ENCODE measurements at places on chromosomes 6 and 20.

DNA sequence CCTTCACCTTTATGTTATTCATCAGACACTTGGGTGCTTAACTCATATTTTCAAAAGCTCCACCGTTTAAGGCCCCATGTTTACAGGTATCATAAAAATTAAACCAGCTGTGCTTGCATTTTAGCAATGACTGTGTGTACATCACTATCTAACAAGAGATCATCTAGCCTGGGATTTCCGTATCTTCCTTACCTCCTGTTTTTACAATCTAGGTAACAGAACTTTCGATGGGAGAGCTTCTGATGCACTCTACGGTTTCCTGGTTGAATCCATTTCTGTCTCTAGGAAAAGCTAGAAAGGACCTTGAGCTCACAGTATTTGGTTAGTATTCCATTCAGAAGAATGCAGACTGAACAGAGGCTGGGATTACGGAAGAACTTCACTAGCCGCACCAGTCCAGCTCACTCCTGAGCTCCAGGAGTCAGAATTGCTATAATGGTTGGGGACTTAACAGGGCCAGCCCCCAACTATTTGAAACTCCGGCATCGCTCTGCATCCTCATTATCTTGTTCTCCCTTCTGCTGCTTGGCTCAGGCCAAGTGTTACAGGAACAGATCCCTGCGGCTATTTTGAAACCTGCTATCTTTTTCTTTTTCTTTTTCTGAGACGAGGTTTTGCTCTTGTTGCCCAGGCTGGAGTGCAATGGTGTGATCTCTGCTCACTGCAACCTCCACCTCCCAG, 13.0 kb upstream of the CLDN20 start:
- peaks cover 16% of the 10 kb centered on the region for H3K36me3 ChIP-seq
- H3K27ac ChIP-seq: no peak overlapping the region

GRCh38 chr6:113676968-113677367, 180.2 kb upstream of the MARCKS start:
- H3K27ac ChIP-seq: no peak overlapping the region
- H3K36me3 ChIP-seq: no peaks in the 10 kb centered on the region
- no peaks in the 10 kb centered on the region for H3K27me3 ChIP-seq
- no peak for DNase-seq
- no peak overlapping the region for H3K4me3 ChIP-seq

DNA sequence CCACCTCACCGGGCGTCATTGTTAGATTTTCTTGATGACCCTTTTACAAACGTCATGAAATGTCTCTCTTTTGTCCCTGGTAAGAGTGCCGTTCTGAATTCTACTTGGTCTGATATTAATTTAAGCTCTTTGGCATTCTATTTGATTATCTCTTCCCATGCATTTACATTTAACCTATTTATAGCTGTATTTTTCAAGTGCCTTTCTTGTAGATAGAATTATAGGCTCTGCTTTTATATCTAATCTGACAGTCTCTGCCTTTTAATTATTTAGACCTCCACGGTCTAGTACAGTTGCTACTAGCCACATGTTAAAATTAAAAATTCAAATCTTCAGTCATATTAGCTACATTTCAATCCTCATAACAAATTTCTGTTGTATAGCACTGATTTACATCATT, 12.6 kb downstream of the RAB22A start:
- H3K27ac ChIP-seq: no peak overlapping the region
- no peaks in the 10 kb centered on the region for H3K36me3 ChIP-seq
- no peak overlapping the region for H3K4me3 ChIP-seq
- H3K27me3 ChIP-seq: no peaks in the 10 kb centered on the region
- no peak for DNase-seq
- H3K4me1 ChIP-seq: no peaks in the 10 kb centered on the region

DNA sequence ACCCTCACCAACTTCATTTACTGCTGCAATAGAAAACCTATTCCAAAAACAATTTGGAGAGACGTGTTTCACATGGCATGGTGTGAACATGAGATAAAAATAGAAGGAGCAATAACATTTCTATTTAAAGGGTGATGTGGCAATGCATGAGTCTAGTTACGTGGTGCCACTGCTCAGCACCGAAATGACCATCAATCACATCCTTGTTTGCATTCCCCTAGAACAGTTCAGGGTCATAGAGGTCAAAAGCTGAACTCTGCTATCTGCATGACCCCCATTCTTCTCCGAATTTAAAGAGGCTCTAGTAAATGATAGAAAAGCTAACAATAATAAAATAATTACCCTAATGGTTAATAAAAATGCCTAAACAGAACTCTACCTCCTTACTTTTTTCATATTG, 29.5 kb downstream of the ROS1 start:
- H3K4me1 ChIP-seq: no peaks in the 10 kb centered on the region
- H3K36me3 ChIP-seq: no peaks in the 10 kb centered on the region
- H3K4me3 ChIP-seq: no peak overlapping the region
- H3K27me3 ChIP-seq: peaks cover 2% of the 10 kb centered on the region
- no peak for DNase-seq

- no peaks in the 10 kb centered on the region for H3K27me3 ChIP-seq
- peak overlapping the region; percentile 68 for H3K27ac ChIP-seq
- H3K4me1 ChIP-seq: peaks cover 24% of the 10 kb centered on the region
- DNase-seq: peak; percentile 59
These were observed 42.6 kb downstream of the TTI1 start for GRCh38 chr20:37990571-37991151.
